Stromal cell of bone marrow (primary cell): ENCODE measurements at places on chromosomes 16 and 17.

- no peak for DNase-seq
Observed at GRCh38 chr16:87047221-87048037, 269.8 kb downstream of the C16orf95 start.

- peak; percentile 55 for DNase-seq
Observed at GRCh38 chr17:12985431-12986293, 32.2 kb downstream of the ELAC2 start.

DNA sequence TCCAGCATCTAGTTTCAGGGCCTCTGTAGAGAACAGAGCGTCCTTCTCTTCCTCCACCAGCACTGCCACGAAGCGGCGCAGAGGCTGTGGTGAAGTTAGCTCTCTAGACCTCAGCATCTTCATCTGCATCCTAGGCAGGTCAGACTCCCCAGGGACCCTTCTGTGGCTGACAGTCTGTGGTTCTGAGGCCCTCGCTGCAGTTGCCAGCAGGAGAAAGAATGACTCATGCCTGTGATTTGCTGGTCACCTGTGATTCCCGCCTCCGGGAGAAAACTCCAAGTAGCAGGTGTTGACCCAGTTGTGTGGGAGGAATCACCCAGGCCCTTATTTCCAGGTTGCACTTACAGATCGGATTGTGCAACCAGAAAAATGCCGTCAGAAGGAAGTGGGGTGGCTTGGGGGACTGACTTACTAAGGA, 117.3 kb upstream of the CACNG5 start:
- no peak for DNase-seq

DNA sequence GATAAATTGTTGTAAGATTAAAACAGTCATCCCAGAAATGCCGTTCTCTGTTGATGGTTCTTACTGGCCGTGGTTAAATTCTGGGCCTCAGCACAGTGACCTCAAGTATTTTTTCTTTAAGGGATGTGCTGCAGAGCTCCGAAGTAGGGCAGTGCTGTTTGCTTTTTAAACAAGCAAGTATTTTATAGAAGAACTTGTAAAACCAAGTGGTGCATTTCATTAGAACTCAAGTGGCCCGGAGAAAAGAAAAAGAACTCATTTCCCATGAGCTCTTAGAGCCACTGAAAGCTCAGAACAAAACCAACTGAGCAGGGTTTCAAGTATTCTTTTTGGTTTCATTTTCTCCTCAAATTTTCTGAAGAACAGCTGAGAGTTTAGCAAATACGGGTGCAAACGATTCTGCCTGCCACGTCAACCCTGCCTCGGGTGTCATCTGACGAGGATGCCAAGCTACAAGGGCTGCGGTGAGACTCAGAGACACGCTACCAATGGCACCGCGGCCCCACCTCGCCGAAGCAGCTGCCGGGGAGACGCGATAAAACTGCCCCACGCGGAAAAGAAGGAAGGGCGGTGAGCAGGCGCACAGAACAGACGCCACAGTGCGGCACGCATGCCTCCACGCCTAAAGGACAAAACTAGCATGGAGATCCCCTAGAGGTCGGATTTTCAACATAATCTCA, 6.3 kb downstream of the LMF1 start:
- DNase-seq, result peak; percentile 49

DNA sequence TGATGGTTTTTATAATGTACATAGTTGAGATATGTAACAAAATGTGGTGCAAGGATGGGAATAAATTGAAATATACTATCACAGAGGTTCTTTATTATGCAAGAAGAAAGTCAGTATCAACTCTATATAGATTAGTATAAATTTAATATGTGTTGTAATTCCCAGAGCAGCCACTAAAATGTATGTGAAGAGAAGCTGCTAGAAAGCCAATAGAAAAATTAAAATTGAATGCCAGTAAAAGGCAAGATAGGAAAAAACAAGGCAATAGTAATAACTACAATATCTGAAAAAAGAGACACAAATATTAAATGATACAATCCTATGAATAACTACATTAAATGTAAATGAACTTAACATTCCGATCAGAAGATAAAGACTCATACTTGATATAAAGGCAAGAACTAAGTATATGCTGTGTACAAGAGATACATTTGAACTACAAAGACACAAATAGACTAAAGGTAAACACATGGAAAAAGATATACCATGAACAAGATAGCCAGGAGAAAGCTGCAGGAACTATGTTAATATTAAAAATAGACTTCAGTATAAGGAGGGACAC, 92.0 kb downstream of the ABCA8 start:
- DNase-seq, result no peak

GRCh38 chr17:46056800-46057304, 57.8 kb downstream of the STH start:
- DNase-seq, result peak; percentile 47

DNA sequence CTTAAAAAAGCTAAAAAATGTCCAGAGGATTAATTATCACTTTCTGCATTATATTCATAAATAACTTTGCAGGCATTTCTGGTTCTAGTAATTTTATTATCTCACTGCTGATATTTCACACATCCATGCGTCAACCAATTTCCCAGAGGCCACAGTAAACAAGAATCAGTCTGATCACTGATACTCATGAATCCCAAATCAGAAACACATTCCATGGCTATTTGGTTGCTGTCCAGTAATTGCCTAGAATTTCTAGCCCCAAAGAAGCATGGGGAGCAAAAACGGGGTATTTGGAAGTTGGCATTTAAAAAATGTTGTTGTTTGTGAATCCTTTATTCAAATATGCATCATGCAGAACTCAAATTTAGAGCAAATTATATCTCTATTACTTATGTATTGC, 244.8 kb downstream of the CDH8 start:
- DNase-seq, result no peak

DNA sequence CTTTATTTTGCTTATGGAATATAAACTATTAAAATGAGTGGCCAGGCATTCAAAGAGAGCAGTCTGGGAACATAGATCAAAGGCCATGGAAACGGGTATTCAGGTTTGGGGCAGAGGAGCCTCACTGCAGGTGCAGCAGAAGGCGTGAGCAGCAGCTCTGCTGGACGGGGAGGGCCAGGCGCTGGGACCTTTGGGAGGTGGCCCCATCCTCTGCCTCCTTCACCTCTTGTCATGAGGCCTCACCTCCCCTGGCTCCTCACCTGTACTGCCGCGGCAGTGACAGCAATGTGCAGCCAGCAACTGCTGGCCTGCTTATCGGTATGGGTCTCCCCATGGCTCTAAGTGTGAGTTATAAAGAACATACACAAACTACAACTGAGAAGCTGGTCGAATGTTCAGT, 109.4 kb downstream of the CDK5R1 start:
- DNase-seq, result no peak

GRCh38 chr17:37527249-37527851, 37.7 kb downstream of the DUSP14 start:
- peak; percentile 41 for DNase-seq
